ENCODE measurements at places on chromosomes 6 and 20.

DNA sequence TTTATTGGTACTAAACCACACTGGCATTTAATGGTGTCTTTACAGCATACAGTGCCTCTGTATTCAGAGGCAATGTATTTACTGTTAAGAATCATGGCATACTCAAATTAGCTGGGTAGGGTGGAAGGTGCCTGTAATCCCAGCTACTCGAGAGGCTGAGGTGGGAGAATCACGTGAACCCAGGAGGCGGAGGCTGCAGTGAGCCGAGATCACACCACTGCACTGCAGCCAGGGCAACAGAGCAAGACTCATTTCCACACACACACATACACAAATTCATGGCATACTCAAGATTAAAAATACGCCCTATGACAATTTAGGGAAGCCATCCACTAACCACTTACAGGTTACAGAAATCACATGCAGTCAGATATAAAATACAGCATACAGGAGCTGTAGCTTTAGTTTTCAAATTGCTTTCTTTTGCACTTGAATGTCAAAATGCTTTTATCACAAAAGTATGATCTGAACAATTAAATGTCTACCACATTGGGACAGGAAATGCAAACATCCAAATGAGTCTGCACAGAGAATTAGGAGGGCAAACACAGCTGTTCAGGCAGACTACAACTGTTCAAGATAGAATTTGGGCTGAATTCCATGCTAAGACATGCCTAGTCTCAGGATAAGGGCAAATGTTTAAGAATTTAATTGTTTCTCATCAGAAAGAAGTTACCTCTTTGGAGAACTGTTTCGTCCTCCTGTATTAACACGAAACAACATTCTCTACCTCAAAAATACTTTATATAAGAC is 36.4 kb downstream of the CSNK2A1 start:
- DNase-seq, result no peak

DNA sequence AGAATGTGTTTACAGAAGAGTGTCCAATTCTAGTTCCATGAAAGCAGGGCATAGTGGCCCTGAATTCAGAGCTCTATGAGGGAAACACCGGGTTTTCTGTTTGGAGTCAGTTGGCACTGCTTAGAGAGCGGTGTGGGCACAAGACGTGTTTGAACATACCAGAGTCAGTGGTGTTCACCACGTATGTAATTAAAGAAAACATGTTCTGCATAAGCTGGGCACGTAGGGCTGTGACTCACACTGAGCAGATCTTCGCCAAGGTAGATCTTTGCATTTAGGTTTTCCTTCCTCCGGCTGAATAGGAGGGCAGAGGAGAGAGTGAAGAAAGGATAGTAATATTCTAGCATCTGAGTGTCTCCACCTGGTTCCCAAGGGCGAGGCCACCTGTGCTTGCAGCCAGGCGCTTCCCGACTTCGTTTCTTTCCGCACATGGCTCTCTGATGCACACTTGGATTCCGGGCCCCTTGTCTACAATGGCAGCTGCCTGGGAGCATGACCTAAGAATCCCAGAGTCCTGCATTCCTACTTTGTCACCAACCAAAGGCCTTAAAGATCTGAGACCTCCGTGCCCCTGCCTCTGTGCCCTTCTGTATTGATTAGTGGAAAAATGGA is 136.2 kb downstream of the ERMARD start:
- no peak for DNase-seq

DNA sequence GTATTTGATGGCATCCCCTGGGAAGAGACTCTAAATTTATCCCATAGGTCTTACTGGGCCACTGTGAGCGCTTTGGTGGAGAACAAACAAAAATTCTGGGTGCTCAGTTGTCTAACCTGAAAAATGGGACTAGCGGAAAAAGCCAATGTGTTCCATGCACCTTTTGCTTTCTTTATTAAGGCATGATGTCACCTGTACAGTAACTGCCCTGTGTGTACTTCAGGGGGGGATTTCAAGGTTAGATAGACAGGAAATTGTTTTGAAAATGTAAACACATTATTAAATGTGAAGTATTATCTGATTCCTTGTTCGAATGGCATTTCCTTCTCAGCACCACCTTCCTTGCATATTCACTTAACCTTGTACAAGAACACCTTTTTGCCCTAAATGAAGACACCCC is 1.2 kb upstream of the EDN1 start:
- DNase-seq, result no peak

DNA sequence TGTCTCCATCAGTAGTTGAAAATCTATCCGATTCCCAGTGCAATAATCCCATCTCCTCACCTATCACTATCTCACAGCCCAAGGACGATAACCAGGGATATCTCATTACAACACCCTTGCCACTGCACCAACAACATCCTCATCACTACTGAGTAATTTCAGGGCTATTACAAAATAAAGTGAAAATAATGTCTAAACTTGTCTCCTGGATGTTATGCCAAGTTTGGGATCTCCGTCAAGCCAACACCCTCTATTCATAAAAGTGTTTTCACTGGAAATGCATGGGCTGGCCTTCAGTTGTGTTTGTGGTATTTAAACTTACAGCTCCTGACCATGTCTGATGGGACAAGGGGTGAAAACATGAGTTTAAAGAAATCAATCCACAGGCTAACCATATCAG is 42.0 kb upstream of the STMND1 start:
- DNase-seq, result no peak

DNA sequence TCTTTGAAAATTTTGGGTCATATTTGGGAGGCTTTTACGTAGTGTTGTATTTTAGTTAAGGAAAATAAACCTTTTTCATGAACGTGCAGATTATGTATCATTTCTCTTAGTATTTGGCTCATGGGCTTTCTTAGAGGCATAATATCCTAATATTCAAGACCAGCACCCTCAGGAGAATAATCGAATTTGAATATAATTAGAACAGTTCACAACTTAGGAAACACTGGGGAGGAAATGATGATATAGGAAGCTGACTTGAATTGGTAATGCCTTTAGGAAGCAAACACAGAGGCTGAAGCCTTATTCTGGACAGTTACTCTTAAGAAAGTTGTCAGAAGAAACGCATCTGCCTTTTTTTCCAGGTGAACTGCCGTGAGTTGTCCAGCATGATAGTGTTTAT is at the start of gene GFRAL:
Gene GFRAL (plus strand): TSS at position 301 of the 400 bp plus-strand sequence. CDS start 86 bp downstream, at position 387.
- DNase-seq, result no peak

DNA sequence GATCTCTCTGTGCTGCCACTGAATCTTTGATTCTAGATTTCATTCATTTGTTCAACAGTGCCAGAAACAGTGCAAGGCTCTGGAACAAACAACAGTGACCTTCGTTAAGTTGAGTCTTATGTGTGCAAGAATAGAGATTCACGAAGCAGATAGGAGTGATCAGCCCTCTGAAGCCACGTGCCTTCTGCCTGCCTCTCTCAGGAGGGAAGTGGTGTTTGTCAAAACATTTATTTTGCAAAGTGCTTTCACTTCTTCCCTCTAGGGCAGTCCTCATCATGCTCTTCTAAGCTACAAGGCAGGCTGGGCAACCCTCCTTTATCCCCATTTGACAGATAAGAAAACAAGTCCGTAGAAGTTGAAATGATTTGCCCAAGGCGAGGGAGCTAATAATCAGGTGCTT is 204.3 kb downstream of the TFAP2C start:
- no peak for DNase-seq

GRCh38 chr6:97312241-97312640 is 29.2 kb upstream of the MMS22L start:
- DNase-seq, result no peak

- no peak for DNase-seq
Observed at GRCh38 chr6:53702316-53702715, 36.8 kb upstream of the KLHL31 start.

DNA sequence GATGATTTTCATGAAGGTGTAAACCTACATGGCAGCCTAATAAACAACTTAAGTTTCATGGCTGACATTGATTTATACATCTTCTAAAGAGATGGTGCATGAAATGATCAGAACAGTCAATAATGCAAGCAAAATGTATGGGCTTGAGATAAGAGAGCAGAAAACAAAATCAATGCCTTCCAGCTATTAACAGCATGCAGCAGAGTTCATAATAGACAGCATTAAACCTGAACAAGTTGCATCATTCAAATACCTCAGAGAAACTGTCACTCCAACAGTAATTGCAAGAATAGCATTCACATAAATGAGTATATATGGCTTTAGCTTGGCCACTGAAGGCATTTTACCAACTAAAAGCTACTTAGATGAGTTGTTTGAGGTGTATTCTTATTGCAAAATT is 319.6 kb upstream of the ARID1B start:
- no peak for DNase-seq

DNA sequence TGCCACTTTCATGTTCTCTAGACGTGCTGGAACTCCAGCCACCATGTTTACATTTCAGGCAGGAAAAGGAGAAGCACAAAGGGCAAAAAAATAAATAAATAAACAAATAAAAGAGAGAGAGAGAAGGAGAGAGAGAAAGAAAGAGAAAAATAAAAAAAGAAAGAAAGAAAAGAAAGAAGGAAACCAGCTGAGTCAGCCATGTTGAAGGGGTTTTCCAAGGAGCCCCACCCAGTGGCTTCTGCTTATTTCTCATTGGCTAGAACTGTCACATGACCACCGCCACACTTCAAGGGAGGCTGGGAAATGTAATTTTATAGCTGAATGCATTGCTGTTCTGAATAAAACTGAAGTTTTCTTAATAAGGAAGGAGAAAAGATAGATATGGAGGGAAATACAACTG is 71.1 kb downstream of the BFSP1 start:
- no peak for DNase-seq

DNA sequence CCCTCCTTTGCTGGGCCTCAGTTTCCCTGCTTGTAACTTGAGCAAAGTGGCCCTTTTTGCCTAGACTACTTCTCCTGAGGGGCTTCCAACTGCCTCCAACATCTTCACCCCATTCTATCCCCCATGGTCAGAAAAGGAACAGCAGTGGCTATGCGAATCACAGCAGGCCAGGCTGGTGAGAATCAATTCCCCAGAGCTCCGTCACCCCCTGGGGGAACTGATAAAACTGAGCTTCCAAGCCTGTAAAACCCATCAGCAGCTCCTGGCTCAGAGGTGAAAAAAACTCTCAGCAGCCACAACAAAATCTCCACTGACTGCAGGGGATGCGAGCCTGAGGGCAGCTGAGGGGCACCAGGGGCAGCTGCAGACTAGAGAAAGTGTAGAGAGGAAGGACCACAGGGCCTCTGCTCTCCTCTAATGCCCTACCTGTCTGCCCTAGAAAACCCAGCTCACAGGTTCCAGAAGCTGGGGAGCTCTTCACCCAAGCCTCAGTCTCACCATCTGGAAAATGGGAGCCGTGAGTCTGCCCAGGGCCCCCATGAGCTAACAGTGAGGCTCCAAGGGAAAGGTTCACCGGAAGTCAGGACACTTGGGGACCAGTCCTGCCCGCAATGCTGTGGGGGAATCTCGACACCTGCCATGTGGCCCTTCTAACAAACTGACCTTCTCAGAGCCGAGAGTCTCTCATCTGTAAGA is 120.6 kb downstream of the GRM4 start:
- DNase-seq, result no peak

DNA sequence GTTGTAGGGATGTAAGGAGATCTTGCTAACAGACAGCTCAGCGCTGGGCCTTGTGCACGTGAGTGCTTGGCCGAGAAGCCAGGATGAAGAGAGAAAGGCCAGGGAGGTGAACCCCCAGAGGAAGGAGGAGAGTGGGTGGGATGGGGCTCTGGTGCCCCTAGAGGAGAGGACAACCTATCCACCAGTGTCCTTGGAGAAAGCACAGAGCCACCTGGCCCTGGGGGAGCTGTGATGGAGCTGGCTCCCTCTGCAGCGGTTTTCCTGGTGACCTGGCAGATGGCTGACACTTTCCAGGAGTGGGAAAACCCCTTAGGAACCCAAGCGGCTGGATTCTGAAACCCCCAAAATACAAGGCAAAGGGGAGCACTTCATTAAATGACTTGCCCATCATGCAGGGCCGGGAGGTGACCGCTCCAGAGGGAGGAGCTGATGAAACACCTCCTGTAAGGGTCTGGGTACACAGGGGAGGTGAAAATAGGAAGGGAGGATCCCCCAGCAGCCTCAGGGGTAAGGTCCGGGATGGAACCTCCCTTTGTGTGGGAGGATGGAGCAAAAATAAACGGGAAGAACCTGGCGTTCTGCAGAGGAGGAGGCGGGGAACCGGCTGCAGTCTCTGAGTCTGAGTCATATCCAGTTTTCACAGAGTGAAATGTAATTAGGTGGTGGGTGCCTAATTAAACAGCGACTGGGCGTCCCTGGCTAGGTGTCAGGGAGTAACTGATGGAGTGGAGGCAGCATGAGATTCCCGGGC is 80.4 kb downstream of the SULF2 start:
- peak; percentile 53 for DNase-seq

- DNase-seq, result no peak
Observed at GRCh38 chr6:109626311-109626710, 64.7 kb downstream of the AK9 start.
